Left lobe of liver (tissue), 2 donors: ENCODE measurements at places on chromosomes 5 and 9. TPM values are rescaled to one million over a fixed set of nuclear protein-coding genes. Genes with fewer than 3 reads are reported as not detected.

The SMIM33 gene
- total RNA-seq: not detected

The CATSPER3 gene
- 0.86 TPM for total RNA-seq

The FUT7 gene
- 0.08 TPM for total RNA-seq

The INSL6 gene
- not detected for total RNA-seq

The DRD1 gene
- 0.13 TPM for total RNA-seq

The IRGM gene
- not detected for total RNA-seq

The TAF11L11 gene
- total RNA-seq: not detected

The PPP3R2 gene
- total RNA-seq: not detected

The RAD50 gene
- 14.5 TPM for total RNA-seq

The LRRC19 gene
- 0.55 TPM for total RNA-seq

DNA sequence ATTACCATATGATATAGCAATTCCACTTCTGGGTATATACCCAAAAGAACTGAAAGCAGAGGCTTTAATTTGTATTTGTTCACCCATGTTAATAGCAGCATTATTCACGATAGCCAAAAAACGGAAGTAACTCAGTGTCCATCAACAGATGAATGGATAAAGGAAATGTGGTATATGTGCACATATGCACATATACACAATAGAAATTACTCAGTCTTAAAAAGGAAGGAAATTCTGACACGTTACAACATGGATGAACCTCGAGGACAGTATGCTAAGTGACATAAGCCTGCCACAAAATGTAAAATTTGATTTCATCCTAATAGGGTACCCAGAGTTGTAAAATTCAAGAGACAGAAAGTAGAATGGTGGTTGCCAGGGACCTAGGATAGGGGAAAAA lies 54.9 kb downstream of the NUP155 start:
- no peak for DNase-seq

DNA sequence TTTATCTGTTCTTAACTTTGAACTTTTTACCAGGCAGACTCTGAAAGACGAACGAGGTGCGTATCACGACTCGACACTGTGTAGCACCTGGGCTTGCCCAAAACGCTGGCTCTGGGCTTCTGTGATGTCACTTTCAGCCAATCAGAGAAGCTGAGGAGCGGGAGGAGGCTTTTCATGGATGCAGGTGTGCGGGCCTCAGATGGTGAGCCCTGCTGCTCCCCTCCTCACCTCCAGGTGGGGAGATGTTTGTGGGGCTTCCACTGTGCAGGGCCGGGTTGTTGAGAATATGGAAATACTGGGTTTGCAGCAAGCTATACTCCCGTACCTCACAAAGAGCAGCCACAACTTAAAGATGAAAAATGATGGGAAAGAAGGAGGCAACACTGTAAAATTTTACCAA lies 246.3 kb downstream of the IRX2 start:
- no peak for DNase-seq

- DNase-seq: no peak
Observed at GRCh38 chr9:25861421-25861820, 183.2 kb upstream of the TUSC1 start.

GRCh38 chr5:134451225-134451935 lies 39.7 kb upstream of the CDKN2AIPNL start:
- no peak for DNase-seq

- no peak for DNase-seq
Observed at GRCh38 chr9:71368157-71368556, 246.7 kb upstream of the TRPM3 start.

DNA sequence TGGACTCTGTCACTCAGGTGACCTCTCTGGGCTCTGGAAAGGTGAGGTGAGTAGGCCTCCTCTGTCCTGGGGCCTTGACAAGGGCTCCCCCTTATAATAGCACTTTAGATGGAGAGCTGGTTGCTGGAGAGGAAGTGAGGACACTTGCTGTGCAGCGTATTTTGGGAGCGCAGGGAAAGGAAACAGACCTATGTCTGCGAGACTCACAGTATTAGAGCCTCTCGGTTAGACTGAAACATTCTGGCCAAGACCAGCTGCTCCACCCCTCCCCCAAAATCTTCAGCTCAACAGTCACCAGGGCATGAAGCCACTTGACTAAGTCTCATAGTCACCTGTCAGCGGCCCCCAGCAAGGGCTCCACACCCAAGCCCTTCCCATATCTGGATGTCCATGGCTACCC lies 213.6 kb downstream of the AGTPBP1 start:
- DNase-seq: no peak

- DNase-seq: no peak
Observed at GRCh38 chr9:6552498-6553121, 92.9 kb downstream of the GLDC start.

DNA sequence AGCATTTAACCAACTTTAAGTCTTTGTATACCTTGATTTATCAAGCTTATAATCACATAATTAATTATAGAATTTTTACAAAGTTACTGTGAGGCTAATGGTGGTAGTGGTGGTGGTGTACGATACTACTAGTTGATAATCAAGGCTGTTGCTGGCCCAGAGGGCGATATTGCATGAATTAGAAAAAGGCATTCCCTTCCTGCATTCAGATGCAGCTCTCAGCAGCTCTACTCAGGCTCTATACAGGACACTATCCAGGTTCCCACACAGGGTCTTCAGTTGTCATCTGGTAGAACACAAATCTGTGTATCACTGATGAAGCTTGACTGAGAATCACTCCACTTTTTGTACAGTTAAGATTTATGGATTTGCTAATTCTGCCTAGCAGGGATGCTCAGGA lies 562.8 kb upstream of the C9orf72 start:
- no peak for DNase-seq

- DNase-seq: no peak
Observed at GRCh38 chr5:88948746-88949600, 66.0 kb upstream of the MEF2C start.

DNA sequence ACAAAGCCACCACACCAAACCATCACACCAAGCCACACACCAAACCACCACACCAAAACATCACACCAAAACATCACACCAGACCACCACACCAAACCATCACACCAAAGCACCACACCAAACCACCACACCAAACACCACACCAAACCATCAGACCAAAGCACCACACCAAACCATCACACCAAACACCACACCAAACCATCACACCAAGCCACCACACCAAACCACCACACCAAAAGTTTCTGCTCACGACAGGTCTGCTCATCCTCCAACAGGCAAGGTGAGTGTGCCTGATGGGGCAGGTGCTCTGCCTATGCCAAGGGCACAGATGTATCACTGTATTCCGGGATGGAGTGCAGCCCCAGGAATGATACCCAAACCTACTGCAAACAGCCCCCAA lies 87.9 kb upstream of the FSTL4 start:
- DNase-seq: no peak
